AG09319 (cell line): ENCODE measurements at places on chromosomes 11 and 22.
A peak's percentile ranks its signal among the peaks of the same experiment; 100 is the strongest.

DNA sequence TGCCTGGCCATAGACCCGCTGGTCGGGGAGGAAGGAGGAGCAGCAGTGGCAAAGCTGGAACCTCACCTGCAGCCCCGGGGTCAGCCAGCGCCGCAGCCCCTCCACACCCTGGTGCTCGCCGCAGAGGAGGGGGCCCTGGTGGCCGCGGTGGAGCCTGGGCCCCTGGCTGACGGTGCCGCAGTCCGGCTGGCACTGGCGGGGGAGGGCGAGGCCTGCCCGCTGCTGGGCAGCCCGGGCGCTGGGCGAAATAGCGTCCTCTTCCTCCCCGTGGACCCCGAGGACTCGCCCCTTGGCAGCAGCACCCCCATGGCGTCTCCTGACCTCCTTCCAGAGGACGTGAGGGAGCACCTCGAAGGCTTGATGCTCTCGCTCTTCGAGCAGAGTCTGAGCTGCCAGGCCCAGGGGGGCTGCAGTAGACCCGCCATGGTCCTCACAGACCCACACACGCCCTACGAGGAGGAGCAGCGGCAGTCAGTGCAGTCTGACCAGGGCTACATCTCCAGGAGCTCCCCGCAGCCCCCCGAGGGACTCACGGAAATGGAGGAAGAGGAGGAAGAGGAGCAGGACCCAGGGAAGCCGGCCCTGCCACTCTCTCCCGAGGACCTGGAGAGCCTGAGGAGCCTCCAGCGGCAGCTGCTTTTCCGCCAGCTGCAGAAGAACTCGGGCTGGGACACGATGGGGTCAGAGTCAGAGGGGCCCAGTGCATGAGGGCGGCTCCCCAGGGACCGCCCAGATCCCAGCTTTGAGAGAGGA, 11.9 kb downstream of the TMEM121B start:
- no peak for DNase-seq

DNA sequence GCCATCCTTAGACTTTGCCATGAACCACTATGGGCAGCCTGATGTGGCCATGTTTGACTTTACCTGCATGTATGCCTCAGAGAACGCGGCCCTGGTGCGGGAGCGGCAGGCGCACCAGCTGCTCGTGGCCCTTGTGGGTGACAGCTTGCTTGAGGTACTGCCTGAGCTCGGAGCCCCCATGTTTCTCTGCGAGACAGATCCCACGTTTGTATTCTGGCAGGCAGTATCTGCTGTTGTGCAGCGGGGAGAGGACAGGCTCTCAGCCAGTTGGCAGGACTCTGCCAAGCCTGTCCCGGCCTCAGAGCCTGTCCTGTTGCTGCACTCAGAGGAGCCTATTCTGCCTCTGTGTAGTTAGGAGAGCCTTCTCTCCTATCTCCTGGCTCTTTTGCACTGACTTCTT, 109.9 kb downstream of the MICAL2 start:
- no peak for DNase-seq

DNA sequence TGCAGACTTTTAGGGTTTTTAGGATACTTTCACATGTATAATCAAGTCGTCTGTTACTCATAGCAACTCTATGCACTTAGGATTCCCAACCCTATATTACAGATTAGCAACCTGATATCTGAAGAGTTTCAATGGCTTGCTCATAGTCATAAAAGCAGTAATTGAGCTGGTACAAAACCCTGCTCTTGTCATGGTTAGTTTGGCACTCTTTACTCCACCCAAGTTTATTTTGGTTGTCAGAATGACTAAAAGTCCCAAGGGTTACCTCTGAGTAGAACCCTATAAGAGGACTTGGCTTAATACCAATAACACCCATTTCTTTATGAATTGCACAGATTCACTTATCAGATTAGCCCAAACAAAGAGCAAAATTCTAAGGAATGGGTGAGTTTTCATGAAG, 550.6 kb downstream of the SOX6 start:
- no peak for DNase-seq

DNA sequence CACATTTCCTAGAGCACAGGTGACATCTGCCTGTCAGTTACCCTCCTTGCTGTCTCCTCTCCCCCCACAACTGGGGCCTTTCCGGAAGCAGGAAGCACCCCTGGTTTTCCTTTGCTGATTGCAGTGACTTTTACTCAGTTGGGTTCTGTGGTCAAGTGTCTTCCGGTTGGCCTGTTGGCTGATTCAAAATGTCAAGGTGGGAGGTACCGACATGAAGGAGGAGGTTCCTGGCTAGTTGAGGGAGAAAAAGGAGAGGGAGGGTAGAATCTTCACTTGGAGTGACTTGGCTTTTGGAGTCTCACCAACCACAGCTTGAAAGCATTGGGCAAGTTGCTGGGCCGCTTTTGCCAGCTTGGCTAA, 9.3 kb upstream of the ADAMTS15 start:
- DNase-seq, result no peak

DNA sequence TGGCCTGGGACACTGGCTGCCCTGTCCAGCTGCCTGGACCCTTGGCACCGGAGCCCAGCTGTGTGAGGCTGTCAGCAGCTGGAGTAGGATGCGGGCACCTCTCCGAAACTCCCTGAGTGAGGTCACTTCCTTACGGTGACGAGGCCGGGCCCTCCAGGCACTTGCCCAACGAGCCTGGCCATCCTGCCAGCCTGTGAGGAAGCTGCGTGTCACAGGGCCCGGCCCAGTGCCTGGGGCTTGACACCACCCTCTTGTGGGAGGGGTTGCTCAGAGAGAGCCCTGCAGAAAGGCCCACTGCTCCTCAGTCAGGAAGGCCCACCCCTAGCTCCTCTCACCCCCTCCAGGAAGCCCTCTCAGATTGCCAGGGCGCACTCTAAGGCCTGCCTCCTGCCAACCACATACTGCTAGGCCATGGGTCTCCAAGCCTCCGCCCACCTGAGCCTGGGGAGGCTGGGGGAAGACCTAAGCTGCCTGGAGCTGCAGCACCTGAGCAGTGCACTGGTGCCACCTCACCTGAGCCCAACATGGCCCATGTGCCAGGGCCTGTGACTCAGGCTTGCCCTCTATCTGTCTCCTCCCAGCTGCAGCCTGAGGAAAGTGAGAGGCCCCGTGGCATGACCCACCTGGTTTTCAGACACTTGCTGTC, 4.3 kb upstream of the PHLDA2 start:
- peak; percentile 72 for DNase-seq

GRCh38 chr22:49369726-49370626, 457.7 kb downstream of the BRD1 start:
- no peak for DNase-seq

GRCh38 chr11:44759743-44760476, 33.1 kb downstream of the TSPAN18 start:
- no peak for DNase-seq

DNA sequence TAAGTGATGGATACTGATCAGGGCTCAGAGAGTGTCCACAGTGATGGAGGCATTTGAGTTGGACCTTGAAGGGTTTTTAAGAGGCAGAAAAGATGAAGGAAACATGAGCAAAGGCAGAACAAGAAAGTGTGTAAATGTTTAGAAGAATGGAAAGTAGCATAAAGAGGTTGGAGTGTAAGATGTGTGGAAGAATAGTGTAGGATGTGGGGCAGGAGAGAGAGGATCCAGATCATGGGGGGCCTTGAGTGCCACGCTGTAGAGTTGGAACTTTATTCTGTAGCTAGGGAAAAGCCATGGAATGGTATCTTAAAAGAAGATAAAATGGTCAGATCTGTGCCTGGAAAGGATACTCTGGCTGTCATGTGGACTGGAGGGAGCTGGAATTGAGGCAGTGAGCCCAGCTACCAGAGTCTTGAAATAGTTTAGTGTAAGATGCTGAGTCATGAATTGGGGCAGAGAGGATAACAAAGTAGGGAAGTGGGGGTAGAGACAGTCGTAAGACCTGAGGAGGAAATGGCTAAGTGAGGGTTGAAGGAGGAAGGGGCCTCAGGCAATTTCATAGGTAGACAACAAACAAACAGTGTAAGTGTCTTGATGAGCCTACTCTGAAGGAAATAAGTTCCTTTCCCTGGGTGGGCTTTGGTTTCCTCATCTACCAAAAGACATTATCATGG, 6.7 kb downstream of the KCNE3 start:
- no peak for DNase-seq

- DNase-seq, result no peak
Measured at GRCh38 chr11:62860835-62861563, 19.7 kb upstream of the SLC3A2 start.

DNA sequence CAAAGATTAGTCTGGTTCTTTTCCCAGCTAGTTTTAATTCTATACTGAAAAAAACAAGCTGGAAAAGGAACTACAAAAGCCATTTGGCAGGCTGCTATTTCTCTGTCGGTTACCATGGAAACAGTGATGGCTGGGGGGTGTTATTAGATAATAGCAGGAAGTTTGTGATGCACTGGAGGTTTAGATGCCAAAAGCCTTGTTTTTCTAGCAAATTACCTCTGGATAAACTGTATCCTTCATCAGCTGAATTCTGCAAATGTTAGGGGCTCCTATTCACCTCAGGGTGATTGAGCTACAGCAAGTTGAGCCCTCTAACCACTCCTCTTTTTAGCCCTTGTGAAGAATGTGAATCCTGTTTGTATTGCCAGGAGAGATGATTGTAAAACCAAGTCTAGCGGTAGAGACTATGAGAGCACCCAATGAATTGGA, 25.2 kb downstream of the ALKBH3 start:
- no peak for DNase-seq

- DNase-seq, result no peak
Measured at GRCh38 chr11:131889760-131890581, 519.6 kb downstream of the NTM start.

DNA sequence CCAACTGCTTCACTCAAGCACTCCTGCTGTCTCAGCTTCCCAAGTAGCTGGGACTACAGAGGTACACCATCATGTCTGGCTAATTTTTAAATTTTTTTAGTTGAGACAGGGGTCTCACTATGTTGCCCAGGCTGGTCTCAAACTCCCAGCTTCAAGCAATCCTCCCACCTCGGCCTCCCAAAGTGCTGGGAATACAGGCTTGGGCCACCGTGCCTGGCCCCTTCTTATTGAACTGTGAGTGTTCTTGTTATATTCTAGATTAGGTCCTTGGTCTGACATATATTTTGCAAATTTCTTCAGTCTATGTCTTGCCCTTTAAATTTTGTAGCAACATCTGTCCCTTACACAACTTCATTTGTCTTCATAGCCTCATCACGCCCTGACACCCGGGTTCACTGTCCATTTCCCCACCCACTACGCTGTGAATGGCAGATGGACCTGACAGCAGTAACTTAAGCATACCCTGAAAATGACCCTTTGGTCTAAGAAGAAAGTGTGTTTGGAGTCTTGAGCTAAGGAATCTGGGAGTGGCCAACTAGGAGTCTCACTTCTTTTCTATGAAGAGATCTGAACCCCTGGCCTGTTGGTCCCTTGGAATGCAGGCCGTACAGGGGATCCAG, 4.2 kb upstream of the FAM118A start:
- no peak for DNase-seq

DNA sequence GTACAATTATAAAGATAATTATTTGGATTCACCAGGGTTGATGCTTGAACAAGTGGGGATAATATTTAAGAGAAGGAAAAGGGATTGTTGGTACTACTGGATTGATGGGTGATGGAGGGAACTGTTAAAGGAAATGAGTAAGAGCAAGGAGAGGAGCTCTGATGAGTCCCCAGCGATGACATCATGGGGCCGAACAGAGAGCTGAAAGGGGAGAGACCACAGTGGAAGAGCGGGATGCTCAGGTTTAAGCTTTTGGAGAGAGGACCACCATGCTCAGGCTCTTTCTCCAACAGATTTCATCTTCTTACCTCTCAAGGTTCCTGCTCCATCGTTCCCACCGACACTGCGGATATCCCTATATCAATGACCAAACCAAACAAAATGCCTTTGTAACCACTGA, 568.7 kb downstream of the ETS1 start:
- DNase-seq, result no peak

GRCh38 chr11:74734559-74734925, 3.3 kb upstream of the CHRDL2 start:
- DNase-seq, result no peak

DNA sequence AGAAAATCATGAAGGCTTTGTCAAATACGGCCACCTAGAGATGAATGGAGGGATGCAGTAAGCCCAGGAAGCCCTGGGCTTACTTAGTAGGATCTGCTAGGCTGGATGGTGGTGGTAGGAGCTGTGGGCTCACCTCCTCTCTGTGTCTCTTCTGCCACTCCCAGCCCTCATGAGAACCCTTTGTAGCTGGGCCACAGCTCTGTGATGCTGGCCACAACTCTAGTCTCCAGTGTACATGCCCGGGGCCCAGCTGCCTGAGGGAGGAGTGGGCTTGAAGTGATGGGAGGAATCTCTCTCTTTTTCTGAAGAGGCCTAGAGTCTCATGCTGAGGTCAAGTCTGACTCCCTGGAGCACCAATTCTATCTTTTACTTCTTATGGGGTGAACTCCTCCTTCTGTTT, 32.4 kb upstream of the SYT13 start:
- no peak for DNase-seq

DNA sequence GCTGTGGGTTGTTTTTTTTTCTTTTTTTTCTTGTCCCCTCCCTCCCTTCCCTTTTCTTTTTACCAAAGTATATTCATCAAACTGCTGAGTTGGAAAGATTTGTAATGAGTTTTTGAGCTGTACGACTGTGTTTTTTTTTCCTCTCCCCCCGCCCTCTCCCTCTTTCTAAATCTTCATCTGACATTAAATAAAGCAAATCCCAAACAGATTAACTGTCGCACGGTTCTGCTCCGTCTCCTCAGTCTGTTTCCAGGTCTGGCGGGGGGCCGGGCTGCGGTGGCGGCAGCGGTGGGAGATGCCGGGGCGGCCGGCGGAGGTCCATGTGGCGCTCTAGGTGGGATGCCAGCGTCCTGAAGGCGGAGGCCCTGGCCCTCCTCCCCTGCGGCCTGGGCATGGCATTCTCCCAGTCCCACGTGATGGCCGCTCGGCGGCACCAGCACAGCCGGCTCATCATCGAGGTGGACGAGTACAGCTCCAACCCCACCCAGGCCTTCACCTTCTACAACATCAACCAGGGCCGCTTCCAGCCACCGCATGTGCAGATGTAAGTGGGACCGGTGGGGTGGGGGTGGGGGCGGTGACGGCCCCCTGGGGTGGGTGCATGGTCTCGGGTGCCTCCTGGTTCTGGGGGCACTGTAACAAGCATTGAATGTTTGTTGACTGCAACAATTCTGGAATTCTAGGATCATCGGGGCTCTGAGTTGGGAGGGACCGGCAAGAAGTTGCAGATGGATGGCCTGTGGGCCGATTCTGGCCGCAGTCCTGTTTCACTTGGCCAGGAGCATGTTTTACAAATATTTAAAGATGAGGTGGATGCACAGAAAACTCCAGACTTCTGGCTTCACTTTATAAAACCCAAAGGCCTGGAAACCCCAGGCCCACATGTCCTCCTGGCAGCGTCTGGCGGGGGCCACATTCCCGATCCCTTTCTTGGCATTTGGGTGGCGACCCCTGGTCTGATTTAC, 13.1 kb downstream of the MPPED1 start:
- no peak for DNase-seq

DNA sequence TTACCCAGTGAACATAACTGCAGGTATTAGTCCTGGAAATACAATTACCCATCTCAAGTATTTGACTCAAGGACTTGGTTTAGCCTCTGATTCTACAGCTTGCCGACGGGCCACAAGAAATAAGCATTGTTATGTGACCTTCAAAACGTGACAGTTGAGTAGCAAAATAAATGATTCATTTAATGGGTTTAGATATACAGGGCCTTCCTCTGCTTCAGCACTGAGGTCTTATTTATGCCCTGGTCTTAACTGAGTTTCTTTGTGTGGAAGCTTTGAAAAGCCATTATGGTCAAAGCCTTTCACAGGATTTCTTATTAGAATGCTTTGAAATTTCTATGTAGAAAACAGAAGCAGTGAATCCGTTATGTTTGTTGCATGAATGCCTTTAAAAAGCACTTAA, 899.2 kb upstream of the API5 start:
- no peak for DNase-seq

- no peak for DNase-seq
Measured at GRCh38 chr11:2104524-2105440, 34.4 kb downstream of the IGF2 start.
